ENCODE measurements at places on chromosomes 2 and 18. TPM values are rescaled to one million over a fixed set of nuclear protein-coding genes. Genes with fewer than 3 reads are reported as not detected.

The DPP10 gene
- not detected for total RNA-seq

GRCh38 chr2:96477458-96477857 is 27.7 kb downstream of the NEURL3 start:
- DNase-seq = no peak

The MAP2 gene
- total RNA-seq = 8.8 TPM

- DNase-seq = no peak
These were observed 181.1 kb downstream of the SOCS6 start for GRCh38 chr18:70469916-70470315.

GRCh38 chr2:15829985-15830384 is 110.4 kb upstream of the MYCN start:
- no peak for DNase-seq

The CFC1 gene
- not detected for total RNA-seq

- DNase-seq = no peak
These were observed 1.5 kb upstream of the CERKL start for GRCh38 chr2:181658444-181658843.

GRCh38 chr18:50315100-50315871 is 27.8 kb upstream of the CXXC1 start:
- DNase-seq = no peak

DNA sequence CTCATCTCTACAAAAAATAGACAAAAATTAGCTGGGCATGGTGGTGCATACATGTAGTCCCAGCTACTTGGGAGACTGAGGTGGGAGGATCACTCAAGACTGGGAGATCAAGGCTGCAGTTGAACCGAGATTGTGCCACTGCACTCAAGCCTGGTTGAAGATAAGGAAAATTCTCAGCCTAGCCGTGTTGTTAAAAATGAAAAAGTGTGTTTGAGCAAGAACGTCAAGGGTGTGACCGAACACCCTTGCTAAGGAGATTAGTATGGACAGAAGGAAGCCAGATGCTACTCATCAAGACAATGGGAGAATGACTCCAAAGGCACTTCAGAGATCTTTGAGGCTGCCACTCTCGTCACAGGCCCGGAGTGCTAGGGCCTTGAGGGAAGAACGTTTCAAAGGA is 70.0 kb upstream of the NDUFV2 start:
- DNase-seq = no peak

- no peak for DNase-seq
These were observed 68.2 kb downstream of the NRXN1 start for GRCh38 chr2:50963734-50964133.

GRCh38 chr2:236971131-236971821 is 114.4 kb upstream of the COPS8 start:
- no peak for DNase-seq

- no peak for DNase-seq
These were observed 46.9 kb upstream of the MYO1B start for GRCh38 chr2:191198271-191198670.
